Ovary (tissue), 10 donors: ENCODE measurements at places on chromosomes 12 and 14. TPM values are rescaled to one million over a fixed set of nuclear protein-coding genes. Genes with fewer than 3 reads are reported as not detected.

CLEC2B gene
- total RNA-seq = 60.4 TPM

GRCh38 chr12:1797991-1798640 lies 22.2 kb upstream of the LRTM2 start:
- no peak for DNase-seq

KCNC2 gene
- not detected for total RNA-seq

CLEC2A gene
- total RNA-seq = not detected

AMHR2 gene
- total RNA-seq = 35.0 TPM

FGF6 gene
- not detected for total RNA-seq

DNA sequence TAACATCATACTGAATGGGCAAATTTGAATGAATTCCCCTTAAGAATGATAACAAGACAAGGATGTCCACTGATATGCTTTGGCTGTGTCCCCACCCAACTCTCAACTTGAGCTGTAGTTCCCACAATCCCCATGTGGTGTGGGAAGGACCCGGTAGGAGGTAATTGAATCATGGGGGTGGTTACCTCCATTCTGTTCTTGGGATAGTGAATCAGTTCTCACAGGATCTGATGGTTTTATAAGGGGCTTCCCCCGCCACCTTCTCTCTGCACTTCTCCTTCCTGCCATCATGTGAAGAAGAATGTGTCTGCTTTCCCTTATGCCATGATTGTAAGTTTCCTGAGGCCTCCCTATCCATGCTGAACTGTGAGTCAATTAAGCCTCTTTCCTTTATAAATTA lies 29.3 kb downstream of the MED6 start:
- no peak for DNase-seq

DNA sequence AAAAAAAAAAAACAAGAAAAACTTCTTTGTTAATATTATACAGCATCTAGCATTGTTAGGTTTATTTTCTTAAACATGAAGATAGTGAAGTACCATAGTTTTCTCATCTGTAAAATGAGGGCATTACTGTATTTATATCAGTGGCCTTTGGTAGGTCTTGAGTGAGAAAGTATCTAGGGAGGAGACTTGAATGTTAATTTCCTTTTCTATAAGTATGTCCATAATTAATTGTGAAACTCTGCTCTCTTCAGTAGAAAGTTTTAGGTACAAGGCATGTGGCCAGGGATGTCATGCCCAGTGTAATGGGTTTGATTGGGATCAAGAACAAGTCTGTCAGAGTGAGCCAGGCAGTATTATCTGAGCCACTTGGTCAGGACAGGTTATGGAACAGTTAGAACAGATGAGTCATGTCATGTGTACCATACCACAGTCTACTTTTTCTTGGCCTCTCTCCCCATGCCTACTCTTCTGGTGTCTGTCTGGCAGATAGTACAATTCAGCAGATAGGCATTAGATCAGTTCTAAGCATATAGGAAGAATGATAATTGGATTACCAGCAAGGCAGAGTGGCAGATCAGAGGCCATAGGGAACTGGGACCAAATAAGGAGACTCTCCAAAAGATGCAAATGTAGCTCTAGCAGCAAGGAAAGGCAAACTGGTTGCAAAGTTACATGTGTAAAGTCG lies 30.4 kb downstream of the FBXO34 start:
- no peak for DNase-seq

DNA sequence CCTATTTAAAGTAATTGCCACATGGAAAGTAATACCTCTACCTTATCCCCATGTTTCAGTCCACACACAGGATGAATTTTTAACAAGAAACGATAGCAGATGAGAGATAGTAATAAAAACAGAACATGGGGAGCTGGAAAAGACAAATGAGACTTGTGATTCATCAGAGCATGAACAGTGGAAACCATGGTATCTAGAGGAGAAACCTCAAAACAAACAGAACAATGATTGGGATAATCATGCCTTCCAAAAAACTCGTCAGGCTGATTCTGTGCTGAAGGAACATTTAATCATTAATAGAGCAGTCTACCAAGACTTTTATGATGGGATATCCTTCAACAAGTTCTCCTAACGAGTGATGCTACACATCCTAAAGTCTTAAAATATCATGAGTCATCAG lies 1390.7 kb downstream of the FSCB start:
- DNase-seq = no peak

PLEK2 gene
- not detected for total RNA-seq

- no peak for DNase-seq
Observed at GRCh38 chr14:60350366-60350720, 101.3 kb downstream of the PPM1A start.

GRCh38 chr12:89544681-89545184 lies 18.9 kb upstream of the POC1B start:
- DNase-seq = no peak

COX8C gene
- not detected for total RNA-seq

DNA sequence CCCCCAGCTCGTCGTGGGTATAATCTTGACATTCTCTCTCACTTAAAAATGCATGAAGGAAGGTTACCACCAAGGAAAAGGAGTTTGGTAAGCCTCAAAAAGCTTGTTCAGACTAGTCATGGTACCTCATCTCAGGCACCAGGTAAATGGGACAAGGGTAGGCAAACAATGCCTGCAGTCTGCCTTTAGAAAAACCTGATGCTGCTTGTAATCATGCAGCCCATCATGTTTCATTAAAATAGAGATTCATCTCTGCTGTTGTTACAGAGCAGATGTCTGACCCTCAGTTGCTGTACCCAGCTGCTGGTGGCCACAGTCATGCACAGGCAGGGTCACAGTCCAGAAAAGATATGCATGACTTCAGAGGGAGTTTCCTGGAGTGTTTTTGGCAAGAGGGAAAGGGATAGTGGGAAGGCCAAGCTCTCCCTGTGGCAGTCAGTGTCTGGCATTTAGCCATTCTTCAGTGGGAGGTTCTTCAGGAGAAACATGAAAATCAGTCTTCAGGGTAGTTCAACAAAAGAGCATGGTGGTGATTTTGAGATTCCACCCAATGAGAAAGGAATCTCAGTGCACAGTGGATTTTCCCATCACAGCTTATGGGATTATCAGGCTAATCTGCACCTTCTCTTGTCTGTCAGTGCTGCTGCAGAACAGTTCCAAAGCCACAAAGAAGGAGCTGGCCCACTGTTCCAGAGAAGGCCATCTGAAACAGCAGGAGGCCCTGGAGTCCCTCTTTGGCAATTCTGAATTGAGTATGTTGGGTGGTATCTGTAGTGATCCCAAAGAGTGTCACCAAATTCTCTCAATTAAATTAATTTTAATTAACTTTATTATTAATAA lies 202.7 kb upstream of the FRMD6 start:
- DNase-seq = no peak

DNA sequence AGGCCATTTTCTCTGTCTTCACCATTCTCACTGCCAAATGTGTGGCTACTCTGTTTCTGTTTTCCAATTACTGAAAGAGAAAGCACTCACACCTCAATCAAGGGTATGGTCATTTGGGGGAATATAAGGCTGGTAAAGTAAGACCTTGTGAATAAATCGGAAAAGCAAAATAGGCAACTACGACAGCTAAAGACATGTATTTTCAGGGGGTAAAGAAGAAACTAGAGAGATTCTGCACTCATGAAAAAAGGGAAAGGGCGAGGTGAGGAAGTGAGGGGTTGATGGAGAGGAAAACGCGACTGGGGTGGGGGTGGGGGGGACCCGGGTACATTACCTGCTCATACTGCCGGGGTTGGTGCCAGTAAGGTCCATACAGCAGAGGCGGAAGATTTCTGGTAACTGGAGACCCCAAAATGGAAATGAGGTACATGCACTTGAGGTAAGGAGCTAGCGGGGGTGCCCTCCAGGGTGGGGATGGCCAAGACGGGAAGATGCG lies 19.3 kb downstream of the CHD8 start:
- no peak for DNase-seq

CLEC14A gene
- 13.0 TPM for total RNA-seq

DNA sequence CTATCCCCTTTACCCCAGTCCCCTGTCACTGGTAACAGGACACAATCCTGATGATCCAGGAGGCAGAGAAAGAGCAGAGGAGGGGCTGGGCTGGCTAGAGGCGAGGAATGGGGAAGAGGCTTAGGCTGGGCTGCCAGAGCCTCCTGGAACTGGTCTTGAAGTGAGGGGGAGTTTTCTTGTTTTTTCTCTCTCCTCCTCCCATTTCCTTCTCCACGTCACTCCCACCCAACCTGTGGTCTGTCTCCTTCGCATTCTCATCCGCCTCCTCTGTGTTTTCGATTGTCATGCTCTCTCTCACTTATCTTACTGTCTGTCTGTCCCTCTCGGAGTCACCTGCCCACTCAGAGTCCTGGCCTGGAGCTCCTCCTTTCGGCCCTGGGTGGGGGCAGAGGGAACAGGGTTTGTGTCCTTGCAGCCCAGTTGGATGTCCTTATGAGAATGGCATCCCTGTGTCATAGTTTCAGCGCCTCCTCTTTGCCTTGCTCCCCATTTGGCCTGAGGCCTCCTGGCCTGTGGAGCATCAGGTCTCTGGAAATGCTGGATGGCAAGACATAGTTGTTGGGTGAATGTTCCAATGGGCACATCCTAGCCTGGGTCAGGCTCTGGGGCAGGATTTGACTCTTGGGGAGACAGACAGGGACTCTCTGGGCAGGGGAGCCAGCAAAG lies 3.4 kb upstream of the KRT80 start:
- peak; percentile 62 for DNase-seq

KIF5A gene
- 0.48 TPM for total RNA-seq

- DNase-seq = no peak
Observed at GRCh38 chr14:76007852-76008251, 22.3 kb downstream of the IFT43 start.

LUM gene
- total RNA-seq = 160 TPM

CELA1 gene
- total RNA-seq = not detected

- DNase-seq = no peak
Observed at GRCh38 chr12:13026286-13026685, 17.9 kb upstream of the FAM234B start.

FOXN3 gene
- 123 TPM for total RNA-seq

GRCh38 chr12:116916714-116917114 lies 6.0 kb downstream of the FBXW8 start:
- no peak for DNase-seq

SLC7A8 gene
- total RNA-seq = 89.7 TPM

DNA sequence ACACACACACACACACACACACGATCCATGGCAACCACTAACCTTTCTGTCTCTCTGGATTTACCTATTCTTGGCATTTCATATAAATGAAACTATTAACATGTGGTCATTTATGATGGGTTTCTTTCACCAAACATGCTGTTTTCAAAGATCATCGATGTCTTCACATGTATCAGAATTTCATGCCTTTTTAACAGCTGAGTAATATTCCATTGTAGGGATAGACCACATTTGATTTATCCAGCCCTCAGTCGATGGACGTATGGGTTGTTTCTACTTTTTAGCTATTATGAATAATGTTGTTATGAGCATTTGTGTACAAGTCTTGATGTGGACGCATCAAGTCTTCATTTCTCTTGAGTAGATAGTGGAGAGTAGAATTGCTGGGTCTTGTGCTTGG lies 56.5 kb downstream of the MVK start:
- no peak for DNase-seq

DNA sequence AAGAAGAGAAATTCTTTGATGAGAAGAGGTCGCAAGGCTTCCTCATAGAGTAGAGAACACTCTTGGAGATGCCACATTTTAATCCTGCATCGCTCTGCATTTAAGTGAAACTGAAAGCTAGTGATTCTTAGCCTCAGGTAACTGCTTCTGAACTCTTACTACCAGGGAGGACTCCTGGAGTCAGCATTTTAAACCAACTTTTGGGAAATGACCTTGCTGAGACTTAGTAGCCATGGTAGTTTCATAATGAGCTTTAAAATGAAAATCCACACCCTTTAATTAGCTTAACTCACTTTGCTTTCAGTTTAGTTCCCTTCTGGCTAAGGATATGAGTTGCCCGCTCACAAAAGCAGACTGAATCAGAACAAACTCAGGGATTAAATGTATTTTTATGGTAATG lies 80.3 kb downstream of the SYNE2 start:
- DNase-seq = no peak

DNA sequence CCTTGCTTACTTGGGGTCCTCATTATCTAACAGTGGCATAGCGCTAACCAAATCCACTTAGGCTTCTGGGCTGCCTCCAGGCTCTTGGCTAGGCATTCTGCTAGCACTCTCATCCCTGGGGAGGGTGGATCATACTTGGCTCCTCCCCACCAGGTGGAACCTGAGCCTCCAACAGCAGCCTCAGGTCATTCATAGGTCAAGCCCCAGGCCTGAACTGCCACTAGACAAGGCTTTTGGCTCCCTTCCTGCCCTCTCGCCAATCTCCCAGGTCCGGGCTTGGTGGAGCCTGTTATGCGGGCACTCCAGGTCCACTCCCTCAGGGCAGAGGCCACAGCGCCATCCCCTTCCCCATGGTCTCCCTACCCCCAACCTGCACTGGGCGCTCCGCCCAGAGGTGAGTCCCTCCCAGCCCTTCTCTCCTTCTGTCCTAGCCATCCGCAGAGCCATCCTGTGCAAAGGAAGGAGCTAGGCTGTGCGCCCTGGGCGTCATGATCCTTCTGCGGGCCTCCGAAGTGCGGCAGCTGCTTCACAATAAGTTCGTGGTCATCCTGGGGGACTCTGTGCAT lies 154.9 kb upstream of the AMIGO2 start:
- DNase-seq = no peak

DNA sequence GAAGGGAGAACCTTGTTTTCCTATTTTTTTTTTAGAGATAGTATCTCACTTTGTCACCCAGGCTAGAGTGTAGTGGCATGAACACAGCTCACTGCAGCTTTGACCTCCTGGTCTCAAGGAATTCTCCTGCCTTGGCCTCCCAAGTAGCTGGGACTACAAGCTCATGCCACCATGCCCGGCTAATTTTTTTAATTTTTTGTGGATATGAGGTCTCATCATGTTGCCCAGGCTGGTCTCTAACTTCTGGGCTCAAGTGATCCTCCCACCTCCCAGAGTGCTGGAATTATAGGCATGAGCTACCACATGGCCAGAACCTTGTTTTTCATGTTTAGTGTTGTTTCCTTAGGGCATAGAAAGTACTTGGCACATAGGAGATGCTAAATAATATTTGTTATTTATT lies 13.5 kb downstream of the MANSC1 start:
- no peak for DNase-seq

- DNase-seq = peak; percentile 93
Observed at GRCh38 chr14:22986508-22987054, 4.2 kb upstream of the AJUBA start.

DNA sequence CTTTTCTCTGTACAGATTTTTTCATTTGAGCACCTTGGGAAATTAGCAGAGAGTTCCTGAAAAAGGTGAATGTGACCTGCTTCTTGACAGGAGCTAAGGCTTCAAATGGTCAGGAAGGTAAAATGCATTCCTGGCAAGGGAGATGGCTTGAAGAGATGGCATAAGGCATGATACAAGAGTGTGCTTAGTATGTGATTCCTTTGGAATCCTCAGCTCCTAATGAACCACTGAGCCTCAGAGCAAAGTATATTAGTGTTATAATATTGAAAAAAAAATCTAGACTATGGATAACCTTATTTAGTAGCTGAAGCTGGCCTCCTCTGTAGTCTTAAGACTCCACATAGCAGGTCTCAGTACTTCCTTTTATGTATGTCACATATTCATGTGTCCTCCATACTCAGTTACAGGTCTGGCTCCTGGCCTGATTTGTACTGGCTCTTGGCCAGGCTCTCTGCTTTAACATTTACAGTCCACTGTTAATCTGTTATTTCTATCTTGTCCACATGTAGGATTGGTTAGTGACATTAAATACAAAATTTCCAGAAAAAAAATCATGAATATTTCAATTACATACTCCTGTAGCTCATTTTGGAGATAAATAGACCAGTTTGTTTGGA lies 17.9 kb downstream of the TOGARAM1 start:
- no peak for DNase-seq
